ENCODE measurements at places on chromosomes 1 and 21.

DNA sequence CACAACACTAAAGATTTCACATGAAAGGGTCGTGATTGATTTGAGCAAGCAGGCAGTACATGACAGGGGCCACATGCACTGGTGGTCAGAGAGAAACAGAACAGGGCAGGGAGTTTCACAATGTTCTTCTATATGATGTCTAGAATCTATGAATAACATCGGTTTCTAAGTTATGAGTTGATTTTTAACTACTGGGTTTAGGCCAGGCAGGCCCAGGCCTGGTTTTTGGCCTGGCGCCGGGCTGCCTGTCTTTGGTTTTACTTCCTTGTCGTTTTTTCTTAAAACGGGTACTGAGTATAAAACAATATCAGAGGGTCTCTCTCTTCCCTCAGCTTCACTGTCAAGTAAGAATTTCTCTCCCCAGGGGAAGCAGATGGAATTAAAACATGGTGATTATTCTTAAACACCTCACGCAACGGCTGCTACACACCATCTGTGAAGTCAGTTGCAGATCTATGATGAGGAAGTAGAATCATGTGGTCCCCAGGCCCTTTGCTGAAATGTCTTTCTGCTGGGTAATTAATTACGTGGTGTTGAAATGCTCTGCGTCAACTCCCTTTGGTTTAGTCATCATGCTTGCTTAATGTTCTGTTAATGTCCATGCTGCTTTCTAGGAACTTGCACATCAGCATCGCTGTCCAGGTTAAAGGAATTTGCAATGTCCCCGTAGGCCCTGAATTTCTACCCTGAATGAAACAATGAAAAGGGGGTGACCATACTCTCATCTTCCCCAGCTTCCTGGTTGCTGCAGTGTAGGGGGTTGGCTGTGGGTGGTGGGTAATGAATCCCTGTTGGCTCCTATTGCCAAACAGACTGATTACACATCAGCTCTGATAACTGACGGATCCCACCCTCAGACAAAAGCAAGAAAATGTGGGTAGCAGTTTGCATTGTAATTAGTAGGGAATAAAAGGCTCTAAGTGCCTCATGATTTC, 70.3 kb downstream of the SERINC2 start:
- DNase-seq = peak; percentile 91

DNA sequence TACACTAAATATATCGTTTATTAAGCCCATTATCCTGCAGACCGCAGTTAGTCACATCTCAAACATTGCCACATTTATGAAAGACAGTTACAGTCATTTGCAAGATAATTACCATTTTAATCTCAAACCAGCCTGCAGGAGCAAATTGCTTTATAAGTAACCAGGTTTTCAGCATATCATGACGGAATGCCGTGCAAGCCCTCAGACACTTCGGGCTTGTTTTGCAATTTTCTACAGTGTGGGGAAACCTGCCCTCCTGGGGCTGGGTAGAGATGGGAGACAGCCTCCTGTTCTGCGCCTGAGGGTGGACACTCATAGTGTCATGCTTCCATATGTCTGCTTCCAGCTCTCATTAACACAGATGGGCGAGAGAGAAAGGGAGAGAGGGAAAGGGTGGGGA, 563.9 kb downstream of the NPHP4 start:
- DNase-seq = peak; percentile 80

DNA sequence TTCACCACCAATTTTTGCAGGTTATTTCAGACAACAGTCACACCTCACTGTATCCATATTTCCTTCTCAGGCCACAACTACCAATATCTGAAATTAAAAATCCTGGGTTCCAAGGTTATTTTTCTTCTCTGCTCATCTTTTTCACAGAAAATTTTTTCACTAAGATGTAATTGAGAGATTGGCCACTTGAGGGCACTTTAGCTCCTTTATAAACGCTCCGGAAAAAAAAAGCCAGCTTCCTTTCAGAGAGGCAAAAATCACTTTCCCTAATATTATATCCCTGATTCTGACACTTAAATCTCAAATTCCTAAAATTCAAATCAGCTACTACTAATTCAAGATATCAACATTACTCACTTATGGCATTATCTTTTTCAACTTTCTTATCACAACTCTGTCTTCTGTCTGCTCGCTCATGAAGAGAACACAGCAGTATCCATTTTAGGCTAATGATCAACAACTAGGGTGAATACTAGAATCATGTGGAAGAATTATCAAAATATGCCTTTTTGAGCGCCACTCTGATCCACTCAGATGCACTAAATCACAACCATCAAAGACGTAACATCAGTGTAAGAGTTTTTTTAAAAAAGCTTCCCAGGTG, 101.4 kb upstream of the RGS1 start:
- DNase-seq = peak; percentile 29

DNA sequence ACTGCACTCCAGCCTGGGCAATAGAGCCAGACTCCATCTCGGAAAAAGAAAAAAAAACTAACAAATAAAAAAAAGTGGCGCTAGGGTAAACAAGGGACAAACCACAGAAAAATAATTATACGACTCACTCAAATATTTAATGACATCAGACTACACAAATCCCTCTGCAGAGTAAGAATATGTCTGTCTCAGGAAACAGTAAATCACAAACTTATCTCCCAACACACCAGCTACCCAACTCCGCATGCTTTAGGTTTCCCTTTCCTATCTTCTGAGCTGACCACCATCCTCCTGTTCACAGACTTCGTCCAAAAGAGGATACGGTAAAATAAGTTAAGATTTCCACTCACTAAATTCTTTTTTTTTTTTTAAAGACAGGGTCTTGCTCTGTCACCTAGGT, 16.2 kb downstream of the WDR47 start:
- no peak for DNase-seq

- DNase-seq = peak; percentile 48
Observed at GRCh38 chr1:51072043-51072439, 30.0 kb upstream of the C1orf185 start.

- no peak for DNase-seq
Observed at GRCh38 chr1:231313661-231314060, 24.0 kb downstream of the EXOC8 start.

DNA sequence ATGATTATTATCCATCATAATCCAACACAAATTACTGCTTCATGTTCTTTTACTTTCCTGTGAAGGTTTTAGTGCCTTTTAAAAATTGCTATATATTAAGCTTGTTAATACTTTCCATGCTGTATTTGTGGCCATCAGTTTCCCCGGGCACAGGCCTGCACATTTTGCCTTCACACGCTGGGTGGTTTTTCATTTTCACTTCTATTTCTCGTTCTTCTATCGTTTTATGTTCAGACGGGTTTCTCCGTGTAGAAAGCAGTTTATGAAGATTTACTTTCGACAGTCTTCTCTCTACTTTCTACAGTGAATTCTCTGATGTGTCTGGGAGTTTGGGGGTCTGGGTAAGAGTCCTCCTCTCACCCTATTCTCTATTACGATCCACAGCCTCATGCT, 9.5 kb downstream of the RUNX3 start:
- DNase-seq = no peak

All from RWPE1 (cell line).